ENCODE measurements at places on chromosomes 1 and 21.

DNA sequence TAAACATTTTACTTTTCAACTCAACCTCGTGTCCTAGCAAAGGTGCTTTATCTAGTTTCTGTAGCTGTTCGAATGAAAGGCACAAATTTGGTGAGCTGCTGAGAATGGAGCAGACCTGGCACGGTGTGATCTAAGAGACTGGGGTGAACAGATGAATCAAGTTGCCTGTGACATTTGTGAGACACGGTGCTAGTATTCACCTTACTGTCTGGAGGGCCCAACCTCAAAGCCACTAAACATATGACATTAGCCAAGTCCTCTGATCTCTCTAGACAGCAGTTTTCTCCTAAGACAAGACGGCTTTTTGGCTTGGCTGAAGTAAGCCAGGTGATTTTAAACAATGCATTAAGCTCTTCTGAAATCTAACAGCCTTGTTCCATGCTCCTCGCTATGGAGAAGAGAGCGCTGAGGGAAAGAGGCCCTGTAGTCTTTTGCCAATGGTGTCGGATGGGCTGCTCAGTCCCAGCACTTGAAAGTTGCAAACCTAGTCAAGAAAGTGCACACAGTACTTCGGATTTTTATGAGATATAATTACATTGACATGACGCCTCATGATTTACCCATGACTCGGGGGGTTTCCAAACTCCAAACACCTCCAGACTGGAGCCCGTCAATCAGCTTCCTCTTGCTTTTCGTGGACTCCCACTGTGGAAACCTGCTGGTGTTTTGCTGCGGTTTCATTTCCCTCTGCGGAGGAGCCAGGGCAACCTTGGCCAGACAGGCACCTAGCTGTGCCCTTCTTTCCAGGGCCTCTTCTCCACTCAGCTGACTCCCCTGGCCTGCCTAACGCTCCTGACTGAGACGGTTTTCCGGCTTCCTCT is 794 bp upstream of the TOR3A start:
- DNase-seq, result no peak
- peaks cover 20% of the 10 kb centered on the region for H3K4me1 ChIP-seq
- H3K27me3 ChIP-seq, result no peaks in the 10 kb centered on the region
- peak overlapping the region; percentile 100 for H3K27ac ChIP-seq
- peak overlapping the region; percentile 99 for H3K4me3 ChIP-seq

DNA sequence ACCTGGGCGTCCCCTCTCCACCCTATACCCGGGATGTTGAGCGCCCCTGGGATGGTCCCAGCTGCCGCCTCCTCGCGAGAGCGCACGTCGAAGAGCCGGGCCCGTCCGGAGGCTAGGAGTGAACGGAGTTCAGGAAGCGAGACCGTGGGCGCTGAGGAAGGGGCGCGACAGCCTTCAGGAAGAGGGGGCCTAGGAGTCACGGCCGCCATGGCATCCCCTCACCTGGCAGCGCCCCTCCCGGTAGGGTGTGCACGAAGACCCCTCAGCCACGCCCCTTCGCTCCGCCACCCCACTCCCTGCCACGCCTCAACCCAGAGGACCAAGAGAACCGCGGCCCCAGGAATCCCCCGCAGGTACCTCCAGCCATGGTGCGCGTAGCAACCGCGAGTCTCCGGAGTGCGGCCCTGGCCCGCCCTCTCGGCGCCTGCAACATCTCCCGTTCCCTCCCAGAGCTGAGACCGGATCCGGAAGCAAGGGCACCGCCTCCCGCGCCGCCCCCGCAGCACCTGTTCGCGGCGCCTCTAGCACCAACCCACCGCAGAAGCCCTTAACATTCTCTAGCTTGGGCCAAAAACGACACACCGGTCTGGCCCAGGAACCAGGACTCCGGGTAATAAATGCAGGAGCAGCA is at the start of gene TSTD1:
TSS of gene TSTD1 (minus strand) at position 442 of the 631 bp plus-strand sequence. CDS start at position 367, 75 bp downstream.
- peak within 1 kb of the TSS; percentile 84 for H3K4me3 ChIP-seq
- H3K4me1 ChIP-seq, result peaks cover 24% of the 10 kb centered on the region
- peak within 1 kb of the TSS; percentile 82 for H3K27ac ChIP-seq
- H3K27me3 ChIP-seq, result no peaks in the 10 kb centered on the region
- H3K36me3 ChIP-seq, result peaks cover 27% of the 10 kb centered on the region

DNA sequence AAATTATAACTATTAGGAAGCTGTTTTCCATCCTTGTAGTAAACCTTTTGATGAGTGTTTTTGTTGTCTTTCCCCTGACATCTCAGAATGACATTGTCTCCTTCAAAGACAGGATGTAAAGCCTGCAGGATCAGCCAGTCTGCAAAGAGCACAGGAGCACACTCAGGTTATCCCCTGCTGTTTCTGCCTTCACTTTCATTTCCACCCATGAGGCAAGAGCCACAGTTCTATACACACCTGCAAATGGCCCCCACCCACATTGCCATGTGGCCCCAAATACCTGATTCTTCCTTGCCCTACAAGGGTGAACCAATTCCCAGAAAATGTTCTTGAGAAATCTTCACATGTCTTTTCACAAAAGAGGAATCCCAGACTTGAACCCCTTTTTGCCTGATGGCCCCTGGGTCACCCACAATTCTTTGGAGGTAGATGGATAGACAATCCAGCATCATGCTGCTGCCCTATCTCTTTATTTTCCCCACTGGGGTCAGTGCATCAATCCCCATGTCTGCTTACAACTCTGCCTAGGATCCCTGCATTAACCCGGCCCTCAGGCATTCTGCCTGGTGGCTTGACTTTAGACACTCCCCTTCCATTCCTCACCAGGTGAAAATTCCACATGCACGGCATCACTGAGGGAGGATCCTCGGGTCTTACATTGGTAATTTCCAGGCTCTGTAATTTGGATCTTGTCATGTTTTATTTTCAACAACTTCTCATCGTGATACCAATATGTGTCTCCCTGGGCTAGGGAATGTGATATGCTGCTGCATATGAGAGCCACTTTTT is 2.6 kb downstream of the FCRL3 start:
- H3K36me3 ChIP-seq, result peaks cover 23% of the 10 kb centered on the region
- H3K4me1 ChIP-seq, result peaks cover 78% of the 10 kb centered on the region

DNA sequence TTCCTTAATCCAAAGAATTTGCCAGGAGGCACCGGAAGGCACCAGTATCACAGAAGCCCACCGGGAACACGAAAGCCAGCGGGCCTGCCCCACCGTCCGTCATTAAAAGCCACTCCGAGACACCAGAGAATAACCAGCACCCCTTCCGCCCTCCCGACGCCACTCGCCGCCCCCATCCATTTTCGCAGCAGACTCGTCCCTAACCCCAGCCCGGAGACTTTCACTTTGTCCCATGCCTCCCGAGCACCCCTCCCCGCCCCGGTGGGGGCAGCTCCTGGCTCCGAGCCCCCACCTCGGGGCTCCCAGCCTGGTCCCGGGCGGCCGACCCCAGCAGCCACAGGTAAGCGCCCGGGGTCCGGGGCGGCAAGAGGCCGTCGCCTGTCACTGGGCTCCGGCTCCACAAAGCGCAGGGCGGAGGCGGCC is 105.4 kb downstream of the SLC45A1 start:
- H3K4me3 ChIP-seq, result no peak overlapping the region
- no peak overlapping the region for H3K27ac ChIP-seq
- DNase-seq, result peak; percentile 53
- peaks cover 37% of the 10 kb centered on the region for H3K4me1 ChIP-seq
- peaks cover 6% of the 10 kb centered on the region for H3K36me3 ChIP-seq

DNA sequence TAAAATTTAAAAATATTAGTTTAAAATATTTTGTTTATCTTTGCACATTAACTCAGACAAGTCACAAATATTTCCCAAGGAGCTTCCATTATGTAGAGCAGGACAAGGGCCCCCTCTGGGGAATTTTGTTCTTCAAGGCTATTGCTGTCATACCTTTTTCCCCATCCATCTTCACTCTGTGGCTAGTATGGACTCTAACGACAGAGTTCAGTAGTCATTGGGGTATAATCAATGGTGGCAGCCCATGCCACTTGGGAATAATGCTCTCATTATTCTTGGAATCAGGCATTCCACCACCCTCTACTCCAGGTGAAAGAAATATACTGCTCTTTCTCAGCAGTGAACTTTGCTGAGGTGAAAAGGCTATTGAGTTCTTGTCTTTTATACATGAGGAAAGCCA is 38.5 kb upstream of the ERO1B start:
- H3K27ac ChIP-seq, result no peak overlapping the region
- no peak for DNase-seq
- peaks cover 6% of the 10 kb centered on the region for H3K27me3 ChIP-seq

DNA sequence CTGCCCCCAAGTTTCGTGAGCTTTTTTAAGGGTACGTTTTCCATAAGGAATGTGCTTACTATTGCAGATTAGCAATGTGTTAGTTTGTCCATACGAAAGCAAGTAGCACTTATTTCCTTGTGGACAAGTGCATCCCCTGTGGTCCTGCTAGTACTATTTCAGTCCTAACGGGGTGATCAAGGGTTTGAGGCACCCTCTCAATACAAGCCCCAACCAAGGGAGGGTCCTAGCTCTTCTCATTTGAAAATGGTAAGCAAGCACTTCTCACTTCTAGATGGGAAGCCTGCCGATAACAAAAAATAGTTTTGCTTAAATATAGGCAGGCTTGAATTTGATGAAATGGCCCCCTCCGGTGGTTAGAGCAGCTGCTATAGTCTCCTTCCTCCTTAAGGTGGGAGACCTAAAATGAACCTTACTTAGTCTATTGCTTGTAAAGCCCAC is 64.0 kb upstream of the HMCN1 start:
- DNase-seq, result peak; percentile 42
- H3K27ac ChIP-seq, result no peak overlapping the region
- peaks cover 23% of the 10 kb centered on the region for H3K4me1 ChIP-seq
- no peak overlapping the region for H3K4me3 ChIP-seq
- no peaks in the 10 kb centered on the region for H3K36me3 ChIP-seq

Data from memory B cell (primary cell).